ENCODE measurements at places on chromosomes 16 and 17.
A peak's percentile ranks its signal among the peaks of the same experiment; 100 is the strongest.

DNA sequence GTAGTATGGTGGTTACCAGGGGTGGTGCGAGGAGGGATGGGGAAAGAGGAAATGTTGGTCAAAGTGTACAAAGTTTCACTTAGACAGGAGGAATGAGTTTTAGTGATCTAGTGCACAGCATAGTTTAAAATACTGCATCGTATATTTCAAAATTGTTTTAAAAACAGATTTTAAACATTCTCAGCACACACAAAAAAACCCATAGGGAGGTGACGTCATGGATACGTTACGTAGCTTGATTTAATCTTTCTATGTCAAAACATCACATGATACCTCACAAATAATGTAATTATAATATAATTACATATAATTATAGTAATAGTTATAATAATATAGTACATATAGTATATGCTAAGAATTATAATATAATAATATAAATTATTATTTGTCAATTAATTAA lies 614.2 kb downstream of the TMEM114 start:
- no peak for DNase-seq

DNA sequence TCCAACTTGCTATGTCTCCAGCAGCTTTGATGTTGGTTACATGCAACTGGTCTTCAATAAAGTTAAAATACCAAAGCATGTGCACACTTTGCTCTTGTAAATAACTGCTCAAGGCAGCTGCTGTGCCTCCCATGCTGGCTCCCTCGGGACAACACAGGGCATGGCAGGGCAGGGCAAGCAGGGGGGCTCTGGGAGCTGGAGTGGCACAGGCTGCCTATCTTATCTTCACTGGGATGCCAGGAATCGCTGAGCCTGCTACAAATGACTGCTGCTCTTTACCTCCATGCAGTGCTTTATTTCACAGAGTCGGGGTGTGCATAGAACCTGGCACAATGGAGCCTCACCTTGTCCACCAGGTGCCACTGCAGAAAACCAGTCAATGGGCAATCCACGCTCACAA lies 21.8 kb downstream of the PEMT start:
- no peak for DNase-seq

GRCh38 chr17:83091257-83092141 lies 12.1 kb downstream of the METRNL start:
- DNase-seq, result no peak

- DNase-seq, result no peak
Observed at GRCh38 chr16:48517493-48517892, 92.5 kb downstream of the N4BP1 start.

DNA sequence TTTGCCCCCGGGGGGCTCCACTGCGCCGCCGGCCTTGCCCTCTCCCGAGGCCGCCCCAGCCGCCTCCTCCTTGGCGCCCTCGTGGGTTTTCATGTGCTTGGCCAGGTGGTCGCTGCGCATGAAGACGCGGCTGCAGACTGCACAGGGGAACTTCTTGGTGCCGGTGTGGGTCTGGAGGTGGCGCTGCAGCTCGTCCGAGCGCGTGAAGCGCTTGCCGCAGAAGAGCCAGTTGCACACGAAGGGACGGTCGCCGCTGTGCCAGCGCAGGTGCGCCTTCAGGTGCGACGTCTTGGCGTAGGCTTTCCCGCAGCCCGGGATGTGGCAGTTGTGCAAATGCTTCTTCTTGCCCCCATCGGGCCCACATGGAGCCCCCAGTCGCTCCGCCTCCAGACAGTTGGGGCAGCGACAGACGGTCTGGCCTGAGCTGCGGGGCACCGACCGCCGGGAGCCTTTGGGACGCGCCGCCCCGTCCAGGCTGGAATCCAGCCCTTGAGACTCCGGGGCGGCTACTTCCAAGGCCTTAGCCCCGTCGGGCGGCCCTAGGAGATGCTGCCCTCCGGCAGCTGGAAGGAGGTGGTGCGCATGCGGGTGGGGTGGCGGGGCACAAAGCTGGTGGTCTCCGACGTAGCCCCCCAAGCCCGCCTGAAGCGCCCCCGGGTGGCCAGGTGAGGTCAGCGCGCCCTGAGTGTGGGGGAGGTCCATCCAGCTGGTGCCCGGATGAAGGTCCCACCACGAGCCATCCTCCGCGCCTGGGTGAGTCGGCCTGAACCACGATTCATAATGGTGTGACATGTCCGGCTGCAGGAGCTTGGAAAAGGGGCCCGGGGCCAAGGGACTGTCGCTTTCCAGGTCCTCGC lies 3.4 kb downstream of the SP6 start:
- peak; percentile 35 for DNase-seq

- no peak for DNase-seq
Observed at GRCh38 chr16:46797501-46797900, 33.5 kb downstream of the C16orf87 start.

DNA sequence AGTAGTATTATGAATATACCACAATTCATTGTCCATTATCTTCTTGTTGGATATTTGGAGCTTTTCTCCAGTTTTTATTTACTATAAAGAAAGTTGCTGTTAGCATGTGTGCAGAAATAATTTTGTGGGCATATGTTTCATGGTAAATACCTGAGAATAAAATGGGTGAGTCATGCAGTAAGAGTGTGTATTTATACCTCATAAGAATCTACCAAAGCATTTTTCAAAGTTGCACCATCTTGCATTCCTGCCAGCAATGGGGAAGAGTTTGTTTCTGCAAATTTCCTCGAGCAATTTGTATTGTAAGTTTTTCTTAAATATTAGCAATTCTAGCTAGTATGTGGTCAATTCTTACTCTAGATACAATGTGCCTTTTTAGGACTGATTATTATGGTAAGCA lies 7.9 kb upstream of the MON1B start:
- no peak for DNase-seq
